Temporal lobe (tissue), 4 donors: ENCODE measurements at places on chromosomes 7 and 10. TPM values are rescaled to one million over a fixed set of nuclear protein-coding genes. Genes with fewer than 3 reads are reported as not detected.

The DLG5 gene
- total RNA-seq: 40.3 TPM

The PRSS2 gene
- total RNA-seq: not detected

The TES gene
- 10.6 TPM for total RNA-seq

The SLC39A12 gene
- total RNA-seq: 2.2 TPM

The GPR15LG gene
- not detected for total RNA-seq

The CFAP43 gene
- total RNA-seq: 10.6 TPM

The C10orf143 gene
- 0.25 TPM for total RNA-seq

The PVRIG gene
- total RNA-seq: not detected

The TRIM50 gene
- not detected for total RNA-seq
